ENCODE measurements at places on chromosomes 6 and 20. TPM values are rescaled to one million over a fixed set of nuclear protein-coding genes. Genes with fewer than 3 reads are reported as not detected.

KIF25 gene
- total RNA-seq = not detected

NCOA6 gene
- total RNA-seq = 26.9 TPM

TAAR9 gene
- not detected for total RNA-seq

BHLHE23 gene
- total RNA-seq = not detected

BCAS1 gene
- total RNA-seq = not detected

CCR6 gene
- total RNA-seq = 4.4 TPM

SIGLEC1 gene
- not detected for total RNA-seq

SLPI gene
- not detected for total RNA-seq

OXT gene
- total RNA-seq = not detected

SHLD1 gene
- total RNA-seq = 7.9 TPM

CAP2 gene
- not detected for total RNA-seq

BTN3A1 gene
- total RNA-seq = 45.6 TPM

SMLR1 gene
- not detected for total RNA-seq

MOXD1 gene
- total RNA-seq = not detected

MYBL2 gene
- 132 TPM for total RNA-seq

KHDRBS2 gene
- not detected for total RNA-seq

PDE7B gene
- 0.29 TPM for total RNA-seq

DIDO1 gene
- 74.0 TPM for total RNA-seq

All from activated CD8-positive, alpha-beta T cell treated with anti-CD3 and anti-CD28 coated beads, Interleukin-2, amount 10 ng/mL, durations not matched to agents 7 days and 5 days (primary cell).